ENCODE measurements at places on chromosomes 3 and 15. TPM values are rescaled to one million over a fixed set of nuclear protein-coding genes. Genes with fewer than 3 reads are reported as not detected.

GP9 gene
- not detected for total RNA-seq

SHQ1 gene
- 12.9 TPM for total RNA-seq

IL5RA gene
- 1.5 TPM for total RNA-seq

GRCh38 chr15:55267401-55268175, 22.0 kb downstream of the RAB27A start:
- H3K27ac ChIP-seq, result peak overlapping the region; percentile 46
- H3K4me3 ChIP-seq, result no peak overlapping the region
- H3K36me3 ChIP-seq, result no peaks in the 10 kb centered on the region
- H3K4me1 ChIP-seq, result no peaks in the 10 kb centered on the region
- no peaks in the 10 kb centered on the region for H3K27me3 ChIP-seq
- no peak for DNase-seq
